Left ventricle myocardium superior (tissue), 1 donor: ENCODE measurements at places on chromosomes 7 and 10.

- DNase-seq = no peak
Observed at GRCh38 chr10:60397792-60398191, 8.1 kb upstream of the ANK3 start.

DNA sequence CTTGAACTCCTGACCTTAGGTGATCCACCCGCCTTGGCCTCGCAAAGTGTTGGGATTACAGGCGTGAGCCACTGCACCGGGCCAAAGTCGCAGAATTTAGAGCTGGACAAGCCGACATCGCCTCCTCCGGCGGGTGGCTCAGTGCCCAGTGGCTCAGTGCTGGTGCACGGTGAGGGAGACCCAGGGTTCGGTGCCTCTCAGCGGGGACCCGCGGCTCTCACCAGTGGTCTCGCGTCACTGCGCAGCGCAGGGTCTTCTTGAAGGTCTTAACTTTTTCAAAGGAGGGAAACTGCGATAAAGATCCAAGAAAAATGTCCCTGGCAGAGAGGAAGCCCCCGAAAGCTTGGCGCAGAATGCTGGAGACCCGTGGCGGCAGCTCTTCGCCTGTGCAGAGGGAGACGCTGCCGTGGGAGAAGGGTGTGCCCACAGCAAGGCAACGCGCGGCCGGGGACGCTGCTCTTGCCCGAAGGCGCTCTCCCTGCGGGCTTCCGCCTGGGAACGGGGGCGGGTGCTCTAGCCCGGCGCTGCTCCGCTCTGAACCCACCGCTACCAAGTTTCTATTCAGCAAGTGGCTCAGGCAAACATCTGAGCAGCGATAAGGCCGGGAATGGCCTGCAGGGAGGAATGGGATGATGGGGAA, 324.3 kb downstream of the DNAJB6 start:
- DNase-seq = no peak

GRCh38 chr7:97685952-97686351, 45.9 kb upstream of the TAC1 start:
- no peak for DNase-seq

- DNase-seq = no peak
Observed at GRCh38 chr10:90557385-90557784, 300.5 kb downstream of the HTR7 start.

- no peak for DNase-seq
Observed at GRCh38 chr10:131547129-131547799, 235.7 kb upstream of the TCERG1L start.

GRCh38 chr10:102310361-102311024, 65.2 kb downstream of the GBF1 start:
- DNase-seq = no peak
